ENCODE measurements at places on chromosomes 7 and 10.
A peak's percentile ranks its signal among the peaks of the same experiment; 100 is the strongest.

GRCh38 chr10:132115732-132116131 lies 50.0 kb downstream of the JAKMIP3 start:
- DNase-seq, result no peak

DNA sequence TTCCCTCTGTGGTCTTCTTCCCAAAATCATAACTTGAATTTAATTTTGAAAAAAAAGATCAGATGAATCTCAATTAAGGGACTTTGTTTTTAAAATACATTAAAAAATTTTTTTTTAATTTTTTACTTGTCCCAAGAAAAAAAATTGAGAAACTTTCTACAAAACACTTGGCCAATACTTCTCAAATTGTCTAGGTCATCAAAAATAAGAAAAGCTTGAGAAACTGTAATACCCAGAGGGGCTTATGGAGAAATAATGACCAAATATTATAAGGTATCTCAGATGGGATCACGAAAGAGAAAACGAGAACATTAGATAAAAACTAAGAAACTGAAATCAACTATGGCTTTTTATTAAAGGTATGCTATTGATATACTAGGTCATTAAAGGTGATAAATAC lies 835.0 kb downstream of the GATA3 start:
- no peak for DNase-seq

GRCh38 chr7:134495546-134495945 lies 31.8 kb upstream of the AKR1B10 start:
- no peak for DNase-seq

DNA sequence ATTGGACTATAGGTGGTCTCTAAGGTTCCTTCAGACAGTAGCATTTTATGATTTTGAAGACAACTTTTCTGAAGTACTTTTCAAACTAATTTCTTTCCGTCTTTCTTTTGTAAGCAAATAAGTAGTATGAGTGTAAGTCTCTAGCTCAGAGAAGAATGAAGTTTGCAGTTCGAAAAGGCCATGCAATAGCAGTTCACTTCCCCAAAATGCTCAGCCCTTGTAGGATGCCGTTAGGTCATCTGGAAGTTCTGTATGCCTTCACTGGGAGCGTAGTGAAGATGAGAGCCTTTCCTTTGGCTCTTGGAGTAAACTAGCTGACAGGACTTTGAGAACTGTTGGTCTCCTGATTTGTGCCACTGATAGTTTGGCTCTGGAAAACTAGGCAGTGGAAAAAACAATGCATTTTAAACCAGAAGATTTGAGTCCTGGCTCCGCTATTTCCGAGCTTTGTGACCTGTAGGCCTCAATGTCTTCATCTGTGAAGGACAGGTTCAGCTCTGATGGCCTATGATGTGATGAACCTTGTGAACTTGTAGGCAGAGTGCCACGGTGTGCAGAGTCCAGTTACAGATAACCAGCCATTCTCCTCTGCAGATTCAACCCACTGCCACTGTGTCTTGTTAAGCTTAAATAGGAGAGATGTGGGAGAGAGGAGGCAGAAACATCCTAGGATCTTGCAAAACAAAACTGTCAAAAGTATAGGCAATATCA lies 18.8 kb downstream of the SGPL1 start:
- DNase-seq, result no peak

DNA sequence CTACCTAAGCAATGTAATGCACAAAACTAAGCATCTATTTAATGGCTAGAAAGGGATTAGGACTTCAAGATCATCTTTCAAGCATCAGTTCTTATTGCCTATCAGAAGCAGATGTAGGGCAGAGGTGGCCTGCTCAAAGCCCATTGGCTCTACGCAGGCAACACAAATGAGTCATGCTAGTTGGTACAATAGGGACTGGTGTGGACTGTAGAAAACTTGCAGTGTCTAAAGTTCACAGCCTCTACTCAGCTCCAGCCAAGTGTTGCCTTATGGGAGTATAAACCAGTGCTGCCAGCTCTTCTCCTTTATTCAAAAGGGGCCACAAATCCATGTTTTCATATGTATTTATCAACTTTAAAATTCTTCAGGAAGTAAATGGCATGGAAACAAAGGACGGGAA lies 31.7 kb downstream of the ASAH2 start:
- DNase-seq, result no peak

- no peak for DNase-seq
Measured at GRCh38 chr7:35032166-35032565, 5.1 kb downstream of the DPY19L1 start.

- no peak for DNase-seq
Measured at GRCh38 chr7:134920026-134920753, 66.1 kb upstream of the AGBL3 start.

DNA sequence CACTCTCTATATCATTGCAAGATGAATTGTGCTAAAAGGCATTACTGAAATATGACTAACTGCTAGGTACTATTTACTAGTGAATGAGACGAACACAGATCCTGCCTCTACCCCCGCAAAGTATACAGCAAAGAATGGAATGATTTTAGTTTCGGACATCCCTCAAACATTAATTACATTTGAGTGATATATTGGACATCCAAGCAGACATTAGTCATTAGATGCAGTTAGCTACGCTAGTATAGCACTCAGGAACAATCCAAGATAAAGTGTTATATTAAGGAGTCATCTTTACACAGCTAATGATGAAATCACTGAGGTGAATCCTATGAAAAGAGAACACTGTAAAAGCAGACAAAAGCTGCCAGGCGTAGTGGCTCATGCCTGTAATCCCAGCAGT lies 7.3 kb upstream of the TAF3 start:
- no peak for DNase-seq

- peak; percentile 45 for DNase-seq
Measured at GRCh38 chr7:102303669-102304422, 17.2 kb downstream of the SH2B2 start.

- DNase-seq, result no peak
Measured at GRCh38 chr7:55593172-55593514, 20.8 kb upstream of the VOPP1 start.

DNA sequence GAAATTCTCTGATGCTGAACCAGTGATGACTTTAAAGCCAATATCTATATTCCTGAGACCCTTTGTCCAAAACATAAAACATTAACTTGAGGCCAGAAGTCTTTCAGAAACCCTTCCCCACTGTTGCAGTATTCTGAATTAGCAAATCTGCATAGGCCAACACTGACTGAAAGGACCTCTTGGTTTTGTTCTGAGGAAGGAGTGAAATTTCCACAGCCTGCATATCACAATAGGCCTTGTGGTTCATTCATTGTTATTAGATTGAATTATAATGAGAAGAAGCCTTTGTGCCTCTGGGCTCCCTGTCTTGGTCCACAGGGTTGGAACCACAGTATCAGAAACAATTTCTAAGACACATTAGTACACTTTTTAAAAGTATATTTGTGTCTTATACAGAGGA lies 90.3 kb downstream of the CCNY start:
- DNase-seq, result no peak

GRCh38 chr7:107505997-107506673 lies 36.3 kb downstream of the GPR22 start:
- peak; percentile 77 for DNase-seq

DNA sequence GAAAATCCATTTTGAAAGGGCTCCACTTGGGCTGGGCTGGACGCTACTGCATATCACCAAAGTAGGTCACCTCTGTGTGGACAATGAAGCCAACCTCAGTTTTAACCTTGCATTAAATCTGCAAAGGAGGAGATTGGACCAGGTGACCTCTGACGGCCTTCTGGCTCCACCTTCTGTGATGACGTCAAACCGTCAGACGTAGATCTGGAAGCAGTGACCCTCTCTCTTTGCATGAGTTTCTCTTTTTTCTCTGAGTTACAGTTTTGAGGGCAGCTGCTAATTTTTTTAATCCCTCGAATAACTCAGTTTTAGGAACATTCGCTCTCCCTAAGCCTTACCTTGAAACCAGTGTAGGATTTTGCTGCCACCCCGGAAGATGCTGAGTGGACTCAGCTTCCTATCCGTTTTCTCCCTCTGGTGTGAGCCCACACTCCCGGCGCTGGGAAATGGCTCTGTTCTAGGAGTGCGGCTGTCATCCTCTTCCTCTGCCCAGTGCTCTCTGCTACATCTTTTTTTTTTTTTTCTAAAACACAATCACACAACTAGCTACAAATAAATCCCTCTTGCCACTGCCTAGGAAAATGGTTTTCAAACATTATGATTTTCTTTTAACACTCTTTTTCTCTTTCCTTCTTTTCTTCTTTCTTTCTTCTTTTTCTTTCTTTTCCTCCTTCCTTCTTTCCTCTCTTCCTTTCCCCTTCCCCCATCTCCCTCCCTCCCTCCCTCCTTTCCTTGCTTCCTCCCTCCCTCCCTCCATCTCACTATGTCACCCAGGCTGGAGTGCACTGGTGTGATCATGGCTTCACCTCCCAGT lies 27.7 kb upstream of the NMT2 start:
- DNase-seq, result no peak

GRCh38 chr7:122847871-122848473 lies 38.3 kb downstream of the CADPS2 start:
- no peak for DNase-seq

GRCh38 chr10:71297343-71297742 lies 21.7 kb upstream of the SLC29A3 start:
- no peak for DNase-seq

DNA sequence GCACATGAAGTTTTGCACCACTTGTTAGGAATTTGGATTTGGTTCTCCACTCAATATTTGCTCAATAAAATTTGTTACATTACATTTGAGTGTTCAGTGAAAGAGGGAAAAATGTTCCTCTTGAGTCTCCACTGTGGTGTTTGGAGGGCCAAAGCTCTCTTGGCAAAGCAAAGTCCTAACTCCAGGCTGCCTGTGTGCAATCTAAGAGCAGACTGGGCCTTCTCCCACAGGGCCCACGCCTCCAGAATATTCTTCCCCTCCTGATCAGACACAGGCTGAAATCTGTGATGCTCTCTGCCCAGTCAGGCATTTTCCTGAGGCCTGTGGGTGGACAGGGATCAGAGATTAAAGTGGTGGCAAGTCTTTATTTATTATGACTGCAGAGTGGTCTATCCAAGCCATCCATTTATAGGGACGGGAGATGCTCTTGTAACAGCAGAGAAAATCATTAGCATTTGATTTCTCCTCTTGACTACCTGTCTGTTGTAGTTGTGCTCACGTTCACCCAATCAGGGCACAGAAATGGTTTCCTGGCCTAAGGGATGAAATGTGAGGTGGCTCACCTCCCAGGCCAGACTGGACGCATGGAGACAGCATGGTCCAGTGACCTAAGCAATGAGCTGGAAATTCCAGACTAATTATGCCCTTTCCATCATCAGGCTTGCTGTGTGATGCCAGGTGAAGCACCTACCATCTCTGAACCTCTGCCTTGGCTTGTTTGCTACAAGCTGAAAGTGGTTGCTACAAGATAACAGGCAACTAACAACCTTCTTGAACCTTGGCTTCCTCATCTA lies 147.1 kb upstream of the NRBF2 start:
- no peak for DNase-seq

- no peak for DNase-seq
Measured at GRCh38 chr7:142483659-142484317, 225.9 kb upstream of the PRSS58 start.

GRCh38 chr10:7423521-7423920 lies 12.7 kb upstream of the SFMBT2 start:
- DNase-seq, result no peak

DNA sequence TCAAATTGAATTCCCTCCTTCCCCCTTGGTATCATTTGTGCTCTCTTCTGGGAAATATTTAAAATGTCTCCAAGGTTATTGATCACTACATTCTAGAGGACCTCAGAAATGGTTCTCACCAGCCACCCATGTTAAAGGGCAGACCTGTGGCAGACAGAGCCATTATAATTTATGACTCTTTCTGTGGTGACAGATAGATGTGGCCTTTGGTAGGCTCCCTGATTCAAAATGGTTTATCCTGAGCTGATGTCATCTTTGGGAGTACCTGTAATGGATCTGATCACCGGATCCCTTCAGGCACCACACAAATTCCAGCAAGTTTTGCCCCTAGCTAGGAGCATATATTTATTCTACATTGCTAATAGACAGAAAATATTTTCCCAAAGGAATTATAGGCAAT lies 267.5 kb downstream of the SDK1 start:
- DNase-seq, result no peak

DNA sequence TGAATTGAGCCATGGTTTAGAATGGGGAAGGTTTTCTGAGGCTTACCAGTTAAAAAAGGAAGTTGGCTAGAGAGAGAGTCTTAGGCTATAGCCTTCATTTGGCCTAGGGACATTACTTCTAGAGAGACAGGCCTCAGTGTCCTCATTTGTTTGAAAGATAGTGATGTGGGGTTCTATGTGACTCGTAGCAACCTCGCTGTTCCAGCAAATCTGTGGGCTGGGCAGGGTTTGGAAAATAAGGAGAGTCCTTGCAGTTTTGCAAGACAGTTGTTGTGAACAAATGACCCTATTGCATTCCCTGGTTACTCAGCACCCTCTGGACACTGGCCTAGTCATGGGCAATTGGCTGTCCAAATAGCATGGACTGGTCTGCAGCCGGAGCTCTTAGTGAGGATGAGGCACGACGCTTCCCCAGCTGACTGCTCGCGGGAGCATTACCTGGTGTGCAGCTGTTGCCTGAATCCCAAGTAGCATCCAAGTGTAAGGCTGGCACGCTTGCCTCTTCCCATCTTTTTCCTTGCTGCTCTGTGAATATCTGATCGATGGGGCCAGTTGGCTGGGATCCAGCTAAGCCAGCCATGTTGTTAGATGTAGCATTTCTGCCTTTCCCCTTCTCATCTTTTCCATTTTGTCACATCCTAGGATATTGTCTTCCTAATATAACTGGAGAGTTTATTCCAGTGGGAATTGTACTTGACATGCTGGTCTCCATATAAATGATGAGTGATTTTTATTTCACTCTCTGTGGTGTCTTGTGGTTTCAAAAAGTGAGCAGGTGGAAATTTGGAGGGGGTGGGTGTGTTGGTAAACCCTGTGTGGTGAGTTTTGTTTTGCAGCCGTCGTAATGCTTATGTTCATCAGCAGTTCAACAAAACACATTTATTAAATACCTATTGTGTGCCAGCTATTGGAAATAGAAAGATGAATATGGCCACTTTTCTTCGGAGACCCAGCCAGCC lies 99.8 kb downstream of the SND1 start:
- peak; percentile 89 for DNase-seq

DNA sequence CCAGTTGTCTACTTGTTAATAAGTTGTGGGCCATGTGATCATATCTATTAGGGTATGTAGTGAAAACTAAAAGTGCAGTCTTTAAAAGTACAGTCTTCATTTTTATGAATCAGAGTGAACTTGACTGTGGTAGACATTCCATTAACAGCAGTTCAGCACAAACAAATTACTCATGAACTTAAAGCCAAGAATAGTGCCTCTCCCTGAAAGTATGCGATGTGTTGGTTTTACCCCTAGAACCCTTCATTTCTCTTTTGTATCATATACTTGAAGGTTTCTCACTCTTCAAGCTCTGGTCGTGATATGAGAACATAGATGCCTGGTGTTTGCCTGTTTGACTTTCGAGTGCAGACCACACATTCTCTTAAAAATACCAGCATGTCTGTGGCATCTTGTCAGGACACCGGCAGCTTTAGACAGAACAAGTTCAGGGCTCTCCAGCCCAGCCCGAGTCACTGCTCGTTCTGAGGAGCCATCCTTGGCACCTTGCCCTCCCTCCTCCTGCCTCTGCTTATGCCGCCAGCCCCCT lies 159.3 kb downstream of the LCOR start:
- DNase-seq, result no peak

GRCh38 chr7:42380401-42380800 lies 143.4 kb upstream of the GLI3 start:
- DNase-seq, result no peak

Data from NCI-H2171 treated with DMSO at 0.1 percent for 48 hours (cell line).